Stimulated activated CD4-positive, alpha-beta T cell treated with anti-CD3 and anti-CD28 coated beads, Interleukin-15, amount 100 ng/mL, for 1 hour (primary cell): ENCODE measurements at places on chromosomes 7 and 10.

GRCh38 chr7:41328544-41328943, 374.3 kb downstream of the INHBA start:
- no peak for DNase-seq

GRCh38 chr7:128437426-128438332, 18.0 kb upstream of the HILPDA start:
- no peak for DNase-seq

- no peak for DNase-seq
Observed at GRCh38 chr10:69826094-69826493, 24.4 kb downstream of the COL13A1 start.

DNA sequence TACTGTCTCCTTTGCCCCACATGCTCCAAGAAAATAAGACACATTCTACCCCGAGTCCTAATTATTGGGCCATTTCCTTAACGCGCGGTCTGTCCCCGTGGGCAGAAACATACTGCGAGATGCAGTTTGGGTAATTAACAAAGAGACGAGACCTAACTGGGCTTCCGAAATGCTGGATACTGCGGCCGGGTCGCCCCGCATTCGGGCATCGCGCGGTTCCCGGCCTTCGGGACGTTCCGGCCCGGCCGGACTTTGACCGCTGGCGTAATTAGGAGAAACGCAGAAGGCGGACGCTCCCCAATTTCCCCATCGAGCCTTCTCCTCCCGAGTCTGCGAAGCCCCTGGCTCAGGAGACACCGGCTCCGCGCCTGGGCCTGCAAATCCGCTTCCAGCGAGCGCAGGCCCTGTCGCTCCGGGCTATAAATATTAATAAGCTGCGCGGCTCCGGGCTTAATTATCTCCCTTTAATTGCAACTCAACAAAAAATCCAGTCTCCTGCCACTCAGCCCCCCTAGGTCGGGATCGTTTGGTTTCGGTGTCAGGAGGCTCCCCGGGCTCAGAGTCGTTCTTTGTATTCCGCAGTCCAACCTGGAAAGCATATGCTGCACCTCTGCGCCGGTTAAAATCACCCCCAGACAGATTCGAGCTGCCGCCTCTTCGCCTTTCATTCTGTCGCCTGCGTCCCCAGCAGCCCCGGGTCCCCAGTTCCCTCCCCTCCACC, 131.5 kb downstream of the SPAG6 start:
- DNase-seq, result no peak

DNA sequence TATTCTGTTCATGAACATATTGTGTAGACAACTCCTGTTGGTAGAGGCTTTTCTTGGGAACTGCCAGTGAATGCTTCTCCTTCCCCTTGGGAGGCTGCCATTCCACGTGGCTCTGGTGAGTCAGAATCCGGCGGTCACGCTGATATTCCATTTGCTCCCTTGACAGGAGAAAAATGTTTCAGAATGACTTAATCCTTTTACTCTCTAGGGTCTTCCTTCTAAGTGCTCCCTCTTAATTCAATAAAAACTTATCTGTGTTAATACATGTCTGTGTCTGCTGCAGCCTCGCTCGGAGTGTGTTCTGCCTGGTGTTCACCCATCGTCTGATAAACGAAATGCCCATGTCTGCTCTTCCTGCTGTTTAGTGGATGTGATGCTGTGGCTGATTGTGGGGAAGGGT, 278.6 kb downstream of the ARHGAP12 start:
- DNase-seq, result no peak

GRCh38 chr7:3767917-3768777, 467.1 kb downstream of the SDK1 start:
- no peak for DNase-seq

DNA sequence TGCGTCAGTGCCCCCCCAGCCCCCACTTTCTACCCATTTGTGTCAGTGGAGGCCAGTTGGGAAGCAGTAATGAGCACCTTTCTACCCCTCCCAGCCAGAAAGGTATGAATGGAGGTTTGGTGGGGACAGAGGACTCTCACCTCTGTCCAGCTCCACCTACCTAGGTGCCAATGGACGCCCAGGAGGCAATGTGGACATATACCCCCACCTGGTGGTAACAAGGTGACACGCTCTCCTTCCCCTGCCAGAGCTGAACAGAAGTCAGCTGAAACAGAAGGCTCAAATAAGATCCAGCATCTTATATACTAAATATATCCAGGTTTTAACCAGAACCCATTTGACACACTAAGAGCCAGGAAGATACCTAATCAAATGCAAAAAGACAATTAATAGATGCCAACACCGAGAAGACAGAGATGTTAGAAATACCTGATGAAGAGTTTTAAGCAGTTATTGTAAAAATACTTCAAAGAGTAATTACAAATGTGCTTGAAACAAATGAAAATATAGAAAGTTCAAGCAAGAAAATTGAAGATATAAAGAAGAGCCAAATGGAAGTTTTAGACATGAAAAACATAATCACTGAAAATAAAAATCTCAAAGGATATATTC, 18.4 kb upstream of the SORCS3 start:
- DNase-seq, result no peak

GRCh38 chr7:26081638-26082037, 70.4 kb upstream of the NFE2L3 start:
- no peak for DNase-seq

GRCh38 chr7:134504660-134505164, 22.7 kb upstream of the AKR1B10 start:
- no peak for DNase-seq

DNA sequence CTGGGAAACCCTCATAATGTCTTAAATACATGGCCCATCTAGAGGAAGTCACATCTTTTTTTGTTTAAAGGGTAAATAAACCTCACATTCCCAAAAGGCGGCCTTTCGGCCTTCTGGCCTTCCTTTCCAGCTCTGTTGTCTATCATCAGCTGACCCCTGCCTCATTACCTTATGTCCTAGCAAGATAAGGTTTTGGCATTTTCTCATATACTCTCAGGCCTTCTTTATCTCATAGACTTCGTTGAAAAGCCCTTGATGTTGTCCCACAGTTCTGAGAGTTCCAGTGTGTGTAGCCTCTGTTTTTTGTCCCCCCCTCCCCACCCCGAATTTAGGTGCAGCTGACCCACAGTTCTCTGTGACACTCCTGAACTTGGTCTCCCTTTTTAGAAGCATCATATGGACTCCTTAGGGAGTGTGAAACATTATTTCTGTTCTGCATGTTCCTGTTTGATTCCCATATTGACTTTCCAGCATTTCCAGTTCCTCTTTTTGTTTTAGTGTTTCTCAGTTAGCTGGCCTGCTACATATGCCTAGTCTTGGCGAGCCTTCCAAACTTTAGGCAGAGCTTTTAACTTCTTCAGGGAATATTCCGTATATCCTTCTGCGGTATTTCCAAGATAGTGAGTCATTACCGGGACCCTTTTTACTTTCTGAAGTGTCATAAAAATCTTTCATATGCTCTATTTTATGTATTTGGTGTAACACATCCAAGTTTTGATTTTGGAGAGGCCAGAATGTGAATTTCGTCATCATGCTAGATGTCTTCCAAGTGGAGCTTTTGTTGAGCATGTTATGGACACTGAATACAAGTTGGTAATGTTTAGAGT, 138.5 kb downstream of the LRRC4 start:
- DNase-seq, result no peak
